CD4-positive, alpha-beta T cell (primary cell): ENCODE measurements at places on chromosomes 4 and X.

- no peak for DNase-seq
These were observed 7.0 kb downstream of the HTRA3 start for GRCh38 chr4:8276358-8277240.

DNA sequence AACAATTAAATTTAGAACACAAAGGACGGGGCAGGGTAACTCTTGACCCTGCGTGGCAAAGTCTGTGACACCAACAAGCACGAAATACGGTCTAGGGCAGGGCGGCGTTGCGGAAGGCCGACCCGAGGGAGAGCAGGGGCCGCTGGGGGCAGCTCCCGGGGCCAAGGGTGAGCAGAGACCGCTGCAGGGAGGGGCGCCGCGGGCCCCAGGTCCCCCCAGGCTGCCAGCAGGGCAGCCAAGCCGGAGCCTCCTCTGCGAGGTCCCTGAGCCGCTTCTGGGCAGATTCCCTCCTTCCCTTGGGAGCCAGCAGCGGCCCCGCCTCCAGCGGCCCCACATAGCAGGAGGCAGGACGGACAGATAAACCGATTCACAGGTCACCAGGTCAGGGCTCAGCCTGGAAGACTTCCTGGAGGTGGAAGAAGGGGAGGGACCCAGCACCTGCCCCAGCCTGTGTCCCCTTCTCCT lies 90.2 kb downstream of the FAM53A start:
- no peak for DNase-seq

DNA sequence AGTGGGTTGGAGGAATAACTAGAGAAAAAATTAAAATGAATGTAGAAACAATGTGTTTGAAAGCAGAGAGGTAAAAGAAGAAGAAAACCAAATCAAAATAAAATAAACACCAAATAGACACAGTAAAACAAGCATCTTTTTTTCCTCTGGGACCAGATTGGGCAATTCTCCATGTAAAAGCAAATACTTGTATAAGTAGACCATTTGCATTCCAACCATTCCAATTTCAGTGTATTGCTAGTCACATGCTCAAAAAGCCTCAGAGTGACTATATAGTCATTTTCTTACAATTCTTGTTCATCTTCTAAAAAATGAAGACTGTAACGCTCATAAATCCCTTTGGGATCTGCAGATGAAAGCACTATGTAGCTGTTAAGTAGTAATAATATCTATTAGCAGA lies 969.5 kb downstream of the PCDH18 start:
- no peak for DNase-seq

DNA sequence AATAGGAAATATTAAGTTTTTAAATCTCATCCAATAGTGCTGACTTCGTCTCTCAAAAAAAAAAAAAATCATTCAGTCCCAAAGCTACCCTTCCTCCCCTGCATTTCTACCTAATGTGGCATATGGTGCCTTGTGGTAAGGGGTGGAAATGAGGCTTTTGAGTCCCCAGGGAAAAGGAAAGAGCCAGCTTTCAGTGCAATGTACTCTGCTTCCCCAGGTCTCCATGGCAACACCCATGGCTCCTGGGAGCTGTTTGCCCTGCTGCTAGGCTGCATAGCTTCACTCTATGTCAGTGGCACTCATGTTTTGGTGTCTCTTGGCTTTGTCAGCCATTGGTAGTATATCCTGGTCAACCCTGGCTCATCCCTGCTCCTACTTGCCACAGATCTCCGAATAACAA lies 175.9 kb downstream of the SLC39A8 start:
- no peak for DNase-seq

DNA sequence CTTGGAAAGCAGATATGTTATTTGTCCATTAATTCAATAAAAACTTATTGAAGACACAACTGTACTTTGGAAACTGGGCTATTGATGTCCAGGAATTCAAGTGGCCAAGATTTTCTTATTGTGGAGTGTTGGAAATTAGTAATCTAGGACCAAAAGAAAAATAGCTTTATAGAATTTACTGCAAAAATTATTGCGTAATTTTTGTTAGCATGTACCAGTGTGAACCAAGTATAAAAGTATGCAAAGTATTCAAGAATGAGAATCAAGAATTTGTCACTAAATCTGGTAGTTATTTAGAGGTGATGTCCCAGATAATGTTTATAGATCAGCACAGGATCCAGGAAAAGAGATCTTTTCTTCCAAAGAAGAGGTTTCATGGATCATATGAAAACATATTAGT lies 468.9 kb upstream of the CTSO start:
- no peak for DNase-seq

- DNase-seq, result no peak
These were observed 6.1 kb upstream of the SRPK3 start for GRCh38 chrX:153774576-153775292.

DNA sequence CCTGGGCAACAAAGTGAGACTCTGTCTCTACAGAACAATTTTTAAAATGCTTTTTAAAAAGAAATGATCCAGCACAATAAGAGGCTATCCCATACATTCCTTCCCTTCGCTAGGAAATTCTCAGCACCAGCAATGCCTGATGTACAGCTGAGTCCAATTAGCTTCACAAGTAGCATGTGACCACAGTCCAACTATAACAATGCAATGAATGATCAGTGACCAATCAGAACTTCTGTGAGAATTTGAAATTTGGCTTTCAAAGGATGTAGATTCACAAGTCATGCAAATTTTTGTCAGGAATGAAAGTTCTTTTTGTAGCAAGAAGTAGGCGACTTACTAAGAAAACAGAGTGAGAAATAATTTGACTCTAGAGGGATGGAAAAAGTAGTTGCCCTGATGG lies 278.5 kb upstream of the UGT8 start:
- DNase-seq, result no peak

- DNase-seq, result peak; percentile 72
These were observed 43.7 kb upstream of the TMSB15B start for GRCh38 chrX:103918571-103919269.

GRCh38 chr4:102757681-102758080 lies 3.1 kb downstream of the MANBA start:
- no peak for DNase-seq

- no peak for DNase-seq
These were observed 146.2 kb upstream of the TLL1 start for GRCh38 chr4:165726831-165727230.

- no peak for DNase-seq
These were observed 94.7 kb upstream of the PUDP start for GRCh38 chrX:7242613-7243012.

DNA sequence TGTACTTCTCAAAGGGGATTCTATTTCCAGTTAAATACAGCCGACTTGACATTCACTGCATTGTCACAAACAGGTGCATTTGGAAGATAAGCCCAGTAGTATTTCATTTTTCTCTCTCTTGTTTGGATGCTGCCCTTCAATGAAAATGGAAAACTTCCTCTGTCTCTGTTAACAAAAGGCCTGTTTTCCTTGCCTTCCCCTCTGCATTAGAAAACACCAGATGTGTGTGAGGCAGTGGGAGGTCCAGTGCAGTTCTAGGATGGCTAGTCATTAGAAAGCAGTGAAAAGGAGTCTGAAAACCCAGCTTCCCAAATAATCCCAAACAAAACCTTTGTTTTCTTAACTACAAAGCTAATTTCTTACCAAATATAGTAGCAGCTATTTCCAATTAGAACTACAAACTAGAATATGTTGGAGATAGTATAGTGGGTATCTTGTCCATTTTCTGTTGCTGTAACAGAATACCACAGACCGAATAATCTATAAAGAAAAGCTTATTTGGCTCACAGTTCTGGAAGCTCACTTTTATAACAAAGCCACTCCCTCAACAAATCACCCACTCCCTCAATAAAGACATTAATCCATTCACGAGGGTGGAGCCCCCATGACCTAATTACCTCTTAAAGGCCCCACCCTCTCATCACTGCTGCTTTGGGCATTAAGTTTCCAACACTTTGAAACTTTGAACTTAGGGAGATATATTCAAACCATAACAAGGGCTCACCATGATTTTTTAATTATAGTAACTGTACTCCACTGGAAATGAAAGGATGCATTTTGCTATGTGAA lies 452.1 kb upstream of the RPS6KA3 start:
- no peak for DNase-seq

GRCh38 chr4:5810770-5811430 lies 82.0 kb downstream of the CRMP1 start:
- DNase-seq, result no peak

- DNase-seq, result no peak
These were observed 18.2 kb downstream of the CXorf58 start for GRCh38 chrX:23926015-23926414.

GRCh38 chrX:8043121-8043520 lies 115.9 kb upstream of the PNPLA4 start:
- DNase-seq, result no peak

DNA sequence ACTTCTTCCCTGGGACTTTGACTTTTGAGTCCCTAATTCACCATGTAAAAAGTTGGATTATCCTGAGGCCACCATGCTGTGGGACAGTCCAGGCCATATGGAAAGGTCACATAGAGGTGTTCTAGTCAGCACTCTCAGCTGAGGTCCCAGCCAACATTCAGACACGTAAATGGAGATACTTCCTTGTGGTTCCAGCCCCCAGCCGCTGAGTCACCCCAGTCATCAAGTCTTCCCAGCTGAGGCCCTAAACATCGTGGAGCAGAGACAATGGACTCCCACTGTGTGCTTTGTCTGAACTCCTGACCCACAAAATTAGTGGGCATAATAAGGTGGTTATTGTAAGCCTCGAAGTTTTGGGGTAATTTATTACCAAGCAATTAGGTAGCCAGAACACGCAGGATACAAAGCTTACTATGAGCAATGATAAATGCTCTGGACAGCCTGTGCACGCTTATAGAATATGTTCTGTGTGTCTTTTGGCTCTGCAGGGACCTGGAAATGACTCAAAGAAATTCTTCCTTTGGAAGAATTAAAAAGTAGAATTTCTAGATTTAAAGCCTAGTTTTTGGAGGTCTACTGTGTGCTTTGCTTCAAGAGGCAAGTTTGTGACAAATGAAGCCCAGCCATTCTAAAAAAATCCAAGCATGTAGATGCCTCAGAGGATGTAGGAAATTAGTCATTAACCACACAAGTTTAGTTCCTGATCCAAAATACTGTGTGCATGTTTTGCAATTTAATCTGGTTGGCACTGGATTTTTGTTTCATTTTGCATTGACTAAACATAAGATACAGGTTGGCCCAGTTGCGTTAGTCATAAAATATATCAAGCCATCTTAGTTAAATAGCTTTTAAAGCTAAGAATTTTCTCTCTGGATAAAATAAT lies 33.2 kb upstream of the SLC9A7 start:
- no peak for DNase-seq

GRCh38 chr4:8910100-8910821 lies 38.6 kb upstream of the HMX1 start:
- DNase-seq, result no peak

DNA sequence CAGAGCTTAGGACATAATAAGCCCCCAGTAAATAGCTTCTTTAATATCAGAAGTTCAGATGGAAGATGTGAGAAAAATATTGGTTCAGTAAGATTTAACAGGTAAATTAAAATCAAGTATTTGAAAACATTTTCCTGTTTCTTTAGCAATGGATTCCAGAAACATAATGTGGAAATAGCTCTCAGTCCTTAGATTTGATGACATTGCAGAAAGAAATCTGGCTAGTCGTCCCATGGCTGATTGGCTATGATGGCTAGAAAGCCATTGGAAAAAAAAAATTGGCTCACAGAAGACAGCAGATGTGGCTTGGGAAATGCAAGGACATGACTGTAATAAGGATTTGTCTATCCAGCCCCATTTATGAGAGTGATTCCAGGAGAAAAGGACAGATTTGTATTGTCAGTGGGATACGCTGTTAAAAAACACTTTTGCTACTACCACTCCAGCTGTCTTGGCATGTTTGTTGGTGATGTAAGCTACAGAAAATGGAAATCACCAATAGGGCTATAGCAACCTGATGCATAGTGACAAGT lies 78.3 kb downstream of the AR start:
- DNase-seq, result no peak

DNA sequence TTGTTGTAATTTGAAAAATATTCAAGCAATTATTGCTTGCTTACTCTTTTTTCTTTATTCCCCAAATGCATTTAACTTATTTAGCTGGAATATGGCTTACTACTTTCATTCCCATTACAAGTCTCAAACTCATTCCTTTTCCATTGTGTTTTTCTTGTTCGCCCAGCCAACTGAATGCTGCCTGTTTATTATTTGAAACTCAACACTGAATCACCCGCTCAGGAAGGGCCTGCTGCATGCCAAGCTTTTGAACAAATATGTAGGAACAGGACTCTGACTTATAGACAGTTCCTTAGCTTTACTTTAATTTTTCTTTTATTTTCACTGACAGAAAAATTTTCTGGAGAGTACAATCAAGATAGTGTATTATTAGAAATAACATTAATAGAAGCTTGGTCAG lies 12.9 kb downstream of the PCDH18 start:
- DNase-seq, result no peak

DNA sequence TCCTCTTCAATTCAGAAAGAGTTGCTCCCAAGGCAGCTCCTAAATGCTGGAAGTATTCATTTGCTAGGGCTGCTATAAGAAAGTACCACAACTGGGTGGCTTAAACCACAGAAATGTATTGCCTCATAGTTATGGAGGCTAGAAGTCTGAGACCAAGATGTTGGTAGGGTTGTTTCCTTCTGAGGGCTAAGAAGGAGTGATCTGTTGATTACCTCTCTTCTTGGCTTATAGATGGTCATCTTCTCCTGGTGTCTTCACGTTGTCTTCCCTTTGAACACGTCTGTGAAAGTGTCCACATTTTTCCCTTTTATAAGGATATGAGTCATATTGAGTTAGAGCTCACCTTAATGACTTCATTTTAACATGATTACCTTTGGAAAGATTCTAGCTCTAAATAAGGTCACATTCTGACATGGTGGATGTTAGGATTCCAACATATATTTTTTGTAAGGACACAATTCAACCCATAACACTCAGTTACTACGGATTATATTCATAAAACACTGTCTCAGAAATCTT lies 266.3 kb downstream of the SPATA18 start:
- no peak for DNase-seq

DNA sequence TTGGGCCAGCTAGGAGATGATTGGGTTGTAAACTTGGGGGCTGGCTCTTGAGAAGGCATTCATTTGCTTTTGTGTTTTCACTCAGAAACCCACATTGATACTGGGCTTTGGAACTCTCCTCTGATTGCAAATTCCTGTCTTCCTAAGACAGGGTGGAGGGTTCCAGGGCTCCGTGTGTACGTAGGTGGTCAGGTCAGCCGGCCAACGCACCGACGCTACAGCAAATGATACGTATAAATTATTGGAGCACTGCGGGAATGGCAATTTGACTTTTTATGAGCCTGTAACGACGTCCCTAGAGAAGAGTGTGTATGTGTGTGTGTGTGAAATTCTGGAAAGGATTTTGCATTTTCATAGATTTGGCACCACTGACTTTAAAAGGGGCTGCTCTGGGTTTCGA lies 236.9 kb downstream of the SHOX start:
- DNase-seq, result no peak

- DNase-seq, result no peak
These were observed 102.6 kb upstream of the PDE5A start for GRCh38 chr4:119731146-119731742.

- no peak for DNase-seq
These were observed 464.1 kb downstream of the IDS start for GRCh38 chrX:149040873-149041535.

DNA sequence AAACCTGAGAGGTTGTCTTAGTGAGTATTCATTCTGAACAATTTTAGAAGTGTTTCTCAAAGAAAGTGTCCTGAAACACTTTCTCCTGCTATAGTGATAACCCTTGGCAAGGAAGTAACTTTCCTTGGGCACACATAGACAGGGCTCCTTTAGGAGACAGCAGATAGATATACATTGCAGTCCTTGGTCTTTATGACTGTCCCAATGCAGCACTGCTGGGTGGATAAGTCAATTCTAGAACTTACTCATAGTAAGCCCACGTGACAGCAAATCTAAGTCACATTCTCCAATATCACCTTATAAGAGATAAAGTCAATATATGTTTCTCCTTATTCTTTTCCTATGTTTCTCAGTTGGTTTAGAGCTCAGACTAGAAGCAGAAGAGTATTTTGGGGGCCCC lies 46.7 kb downstream of the GPRASP3 start:
- no peak for DNase-seq
